ENCODE measurements at places on chromosomes 7 and 10.
A peak's percentile ranks its signal among the peaks of the same experiment; 100 is the strongest.

DNA sequence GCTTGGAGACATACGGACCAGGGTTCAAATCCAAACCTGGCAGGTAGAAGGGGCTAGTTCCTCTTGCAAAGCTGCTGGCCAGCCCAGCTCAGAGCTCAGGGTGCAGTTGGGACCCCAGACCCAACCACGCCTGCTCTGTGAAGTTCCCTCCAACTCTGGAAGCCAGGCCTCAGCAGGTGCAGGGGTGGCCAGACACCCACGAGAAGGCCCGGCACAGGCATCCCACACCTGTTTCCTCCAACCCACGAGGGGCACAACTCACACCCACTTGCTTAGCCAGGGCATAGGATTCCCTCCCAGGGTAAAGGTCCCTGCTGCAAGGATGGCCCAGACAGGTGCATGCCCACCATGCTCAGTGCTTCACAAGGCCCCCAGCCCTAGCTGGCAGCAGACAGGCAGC lies 262.4 kb downstream of the GRID1 start:
- H3K27ac ChIP-seq = no peak overlapping the region
- no peaks in the 10 kb centered on the region for H3K4me1 ChIP-seq
- no peak overlapping the region for H3K4me3 ChIP-seq
- no peak for DNase-seq
- no peaks in the 10 kb centered on the region for H3K36me3 ChIP-seq
- H3K27me3 ChIP-seq = no peaks in the 10 kb centered on the region

GRCh38 chr7:85061456-85061855 lies 125.4 kb downstream of the SEMA3D start:
- no peak overlapping the region for H3K27ac ChIP-seq
- H3K4me3 ChIP-seq = no peak overlapping the region
- no peak for DNase-seq
- H3K4me1 ChIP-seq = no peaks in the 10 kb centered on the region
- H3K36me3 ChIP-seq = no peaks in the 10 kb centered on the region

DNA sequence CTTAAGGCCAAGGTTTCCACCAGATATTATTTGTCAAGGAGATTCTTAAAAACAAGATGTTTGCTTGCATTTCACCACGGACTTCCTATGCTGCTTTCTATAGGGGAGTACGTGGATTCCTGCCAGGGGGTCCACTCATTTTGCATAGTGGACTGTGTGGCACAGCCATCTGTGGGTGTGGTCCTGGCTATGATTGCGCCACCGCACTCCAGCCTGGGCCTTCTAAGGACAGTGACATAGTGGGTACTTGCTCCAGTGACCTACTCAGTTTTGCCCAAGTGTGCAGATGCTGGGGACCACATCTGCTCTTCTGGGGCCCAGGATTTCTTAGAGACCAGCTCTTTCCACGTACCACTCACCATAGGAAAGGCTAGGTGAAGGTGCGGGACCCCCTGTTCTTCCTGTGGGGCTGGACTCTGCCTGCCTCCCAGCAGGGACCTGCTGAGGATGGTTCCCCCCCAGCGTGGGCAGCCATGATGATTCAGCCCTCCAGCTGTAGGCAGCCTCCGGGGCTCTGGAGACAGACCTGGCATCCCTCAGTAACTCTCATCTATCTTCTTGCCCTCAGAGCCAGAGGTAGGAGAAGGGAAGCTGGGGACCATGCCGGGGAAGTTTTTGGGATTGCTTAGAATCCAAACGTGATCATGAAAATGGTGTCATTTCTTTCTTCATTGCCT lies 42.9 kb downstream of the HK1 start:
- H3K27ac ChIP-seq = peak overlapping the region; percentile 79
- H3K4me3 ChIP-seq = peak overlapping the region; percentile 98
- no peaks in the 10 kb centered on the region for H3K27me3 ChIP-seq
- H3K4me1 ChIP-seq = peaks cover 76% of the 10 kb centered on the region

DNA sequence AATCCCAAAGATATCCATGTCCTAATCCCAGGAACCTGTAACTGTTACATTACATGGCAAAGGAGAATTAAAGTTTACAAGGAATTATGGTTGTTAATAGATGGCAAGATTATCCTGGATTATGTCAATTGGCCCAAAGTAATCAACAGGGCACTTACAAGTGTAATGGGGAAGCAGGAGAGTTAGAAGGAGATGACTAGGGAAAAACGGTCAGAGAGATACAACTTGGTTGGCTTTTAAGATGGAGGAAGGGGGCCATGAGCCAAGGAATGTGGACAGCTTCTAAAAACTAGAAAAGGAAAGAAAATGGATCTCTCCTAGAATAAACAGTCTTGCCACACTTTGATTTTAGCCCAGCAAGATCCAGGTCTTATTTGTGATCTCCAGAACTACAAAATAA lies 3.3 kb downstream of the JMJD1C start:
- H3K27ac ChIP-seq = no peak overlapping the region
- DNase-seq = no peak
- H3K4me1 ChIP-seq = peaks cover 19% of the 10 kb centered on the region
- H3K4me3 ChIP-seq = no peak overlapping the region
- peaks cover 4% of the 10 kb centered on the region for H3K36me3 ChIP-seq
